Panc1 (cell line): ENCODE measurements at places on chromosomes 12 and 14. TPM values are rescaled to one million over a fixed set of nuclear protein-coding genes. Genes with fewer than 3 reads are reported as not detected.

The NGB gene
- total RNA-seq: not detected

The KRT78 gene
- total RNA-seq: not detected

The OTUB2 gene
- 3.4 TPM for total RNA-seq

The KRT84 gene
- total RNA-seq: not detected

The CLEC6A gene
- total RNA-seq: not detected

DNA sequence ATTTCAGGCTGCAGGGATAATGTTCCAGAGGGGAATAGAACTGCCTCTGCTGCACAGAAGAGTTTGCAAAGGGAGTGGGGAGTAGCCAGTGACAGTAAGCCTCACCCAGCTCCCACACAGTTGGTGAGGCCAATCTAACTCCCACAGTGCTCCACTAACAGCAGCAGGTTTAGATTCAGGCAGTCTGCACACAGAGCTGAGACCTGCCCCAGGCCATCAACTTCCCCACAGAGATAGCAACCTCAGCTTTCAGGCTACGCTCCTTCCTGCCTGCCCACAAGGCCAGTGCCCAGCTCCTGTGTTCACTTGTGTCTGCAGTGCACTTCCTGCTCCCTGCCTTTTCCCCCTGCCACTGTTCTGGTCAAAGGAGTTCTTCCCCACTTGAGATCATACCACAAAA lies 107.5 kb downstream of the TBC1D30 start:
- no peak for DNase-seq

DNA sequence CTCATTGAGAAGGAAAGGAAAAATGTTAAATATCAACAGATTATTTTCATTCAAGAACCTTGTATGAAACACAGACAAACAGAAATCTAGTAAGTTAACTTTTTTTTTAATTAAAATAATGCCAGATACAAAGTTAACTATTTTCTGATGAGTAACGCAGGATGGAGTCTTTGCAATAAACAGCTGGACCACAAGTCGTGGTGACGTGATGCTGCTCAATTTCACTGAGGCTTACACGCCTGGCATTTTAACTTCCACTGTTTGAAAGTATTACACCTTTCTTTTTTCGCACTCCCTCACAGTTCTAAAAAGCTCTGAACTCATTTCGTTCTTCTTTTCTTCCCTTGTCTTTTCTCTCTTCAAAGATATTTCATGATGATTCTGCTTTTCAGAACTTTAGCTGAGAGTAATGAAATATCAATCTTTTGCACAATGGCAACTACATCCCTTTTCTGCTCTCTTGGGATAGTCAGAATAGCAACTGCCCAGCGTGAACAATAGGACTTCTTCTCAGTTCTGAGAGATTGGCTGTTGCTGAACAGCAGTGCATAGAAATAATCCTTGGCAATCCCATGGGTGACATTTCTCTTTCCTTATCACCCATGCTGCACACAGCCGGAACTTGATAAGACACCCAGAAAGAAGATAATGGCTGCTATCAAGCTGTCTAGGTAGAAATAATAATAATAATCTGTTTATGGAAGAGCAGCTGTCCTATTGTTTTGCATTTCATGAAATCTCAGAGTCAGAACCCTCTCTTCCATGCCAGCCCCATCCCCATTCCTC lies 160.5 kb downstream of the BTG1 start:
- no peak for DNase-seq

GRCh38 chr12:3751151-3752095 lies 1.5 kb downstream of the CRACR2A start:
- no peak for DNase-seq

The CHPT1 gene
- total RNA-seq: 78.3 TPM

DNA sequence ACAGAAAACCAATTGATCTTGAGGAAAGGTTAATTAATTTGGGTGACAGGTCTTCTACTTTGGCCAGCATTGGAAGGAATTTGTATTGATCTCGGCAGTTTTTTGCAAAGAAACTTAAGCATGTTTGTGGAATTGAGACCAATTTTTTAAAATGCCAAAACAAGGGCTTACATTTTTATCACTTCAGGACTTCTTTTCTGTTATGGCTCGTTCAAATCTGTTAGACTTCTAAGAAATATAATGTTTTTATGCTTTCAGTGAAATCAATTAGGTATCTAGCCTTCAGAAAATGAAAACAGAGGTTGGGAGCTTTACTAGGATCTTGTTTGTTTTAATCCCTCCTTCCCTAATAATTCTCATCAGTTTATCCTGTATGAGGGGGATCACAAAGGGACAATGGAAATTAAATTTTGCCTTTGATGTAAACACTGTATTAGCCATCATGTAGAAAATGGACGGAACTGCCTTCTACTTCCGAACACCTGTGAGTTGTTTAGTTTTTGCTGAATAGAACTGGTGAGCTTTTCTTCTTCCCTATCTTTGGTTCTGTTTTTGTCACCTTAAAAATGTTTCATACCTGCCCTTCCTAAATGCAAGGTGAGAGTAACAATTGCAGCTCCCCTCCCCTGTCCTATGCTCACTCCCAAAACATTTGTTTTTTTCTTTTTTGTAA lies 7.8 kb downstream of the FOXA1 start:
- no peak for DNase-seq

DNA sequence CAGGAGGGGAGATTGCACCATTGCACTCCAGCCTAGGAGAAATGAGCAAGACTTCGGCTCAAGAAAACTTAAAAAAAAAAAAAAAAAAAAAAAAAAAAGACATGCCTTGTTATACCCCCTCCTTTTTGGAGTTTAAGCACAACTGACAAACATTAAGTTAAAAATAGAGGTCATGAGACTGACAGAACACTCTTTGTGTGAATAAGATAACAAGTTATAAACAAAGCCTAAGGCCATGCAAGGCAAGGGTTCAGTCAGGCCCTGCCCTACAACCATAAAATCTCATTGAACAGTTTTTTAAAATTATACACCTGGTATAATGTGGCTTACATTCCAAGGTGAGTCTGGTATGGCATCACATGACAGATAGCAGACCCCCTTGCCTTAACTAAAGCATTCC lies 39.3 kb downstream of the TSPAN19 start:
- DNase-seq: no peak

The FAM181A gene
- total RNA-seq: not detected

The RNASE1 gene
- 0.69 TPM for total RNA-seq

GRCh38 chr14:28321475-28322244 lies 444.9 kb upstream of the FOXG1 start:
- DNase-seq: no peak

DNA sequence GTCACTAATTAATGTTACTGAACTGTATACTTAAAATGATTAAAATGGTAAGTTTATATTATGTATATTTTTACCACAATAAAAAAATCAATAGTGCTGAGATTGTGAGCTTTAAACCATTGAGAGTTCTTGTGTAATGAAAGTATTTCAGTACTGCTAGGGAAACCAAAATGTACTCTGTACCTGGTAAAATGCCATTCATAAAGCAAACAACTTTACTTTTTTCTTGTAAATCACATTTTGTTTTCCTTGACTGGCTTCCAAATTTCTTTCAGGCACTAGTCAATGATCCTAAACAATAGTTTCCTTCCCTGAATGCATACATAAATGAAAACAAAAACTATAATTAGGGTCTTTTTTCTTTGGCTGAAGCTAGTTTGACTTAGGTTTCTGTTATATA lies 29.4 kb upstream of the SNRPF start:
- no peak for DNase-seq

The NFE2 gene
- 0.26 TPM for total RNA-seq
